ENCODE measurements at places on chromosomes 12 and 14.
A peak's percentile ranks its signal among the peaks of the same experiment; 100 is the strongest.

DNA sequence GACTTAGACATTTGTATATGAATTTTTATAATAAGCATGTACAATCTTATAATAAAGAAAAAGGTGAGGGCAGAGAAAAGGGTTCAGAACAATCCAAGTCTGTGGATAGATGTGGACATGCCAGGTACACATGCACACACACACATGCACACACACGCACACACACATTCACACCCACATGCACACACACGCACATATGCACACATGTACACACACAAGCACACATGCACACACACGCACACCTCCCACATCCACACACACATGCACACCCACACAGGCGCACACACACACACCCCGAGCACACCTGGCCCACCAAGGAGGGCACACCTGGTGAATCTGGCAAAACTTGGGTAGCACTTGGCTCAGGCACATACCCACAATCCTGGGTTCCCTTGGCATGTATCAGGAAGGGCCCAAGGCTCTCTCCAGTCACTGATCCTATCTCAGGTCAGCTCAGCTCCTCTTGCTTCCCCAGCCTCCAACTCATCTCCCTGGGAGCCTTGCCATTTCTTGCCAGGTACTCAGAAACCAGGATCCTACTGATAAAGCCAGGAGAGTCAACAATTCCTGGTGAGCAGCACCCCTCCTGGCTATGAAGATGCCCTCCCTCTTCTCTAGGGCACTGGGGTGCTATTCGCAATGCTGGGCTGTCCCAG, 18.6 kb upstream of the TMEM106C start:
- no peak for DNase-seq

GRCh38 chr12:47773062-47773857, at the start of gene SLC48A1:
Gene SLC48A1, plus strand, starts transcription at chr12:47773238. Its CDS starts 67 bp downstream, at chr12:47773305.
- DNase-seq = peak; percentile 70

GRCh38 chr12:120500581-120500980, 4.7 kb downstream of the DYNLL1 start:
- DNase-seq = no peak

DNA sequence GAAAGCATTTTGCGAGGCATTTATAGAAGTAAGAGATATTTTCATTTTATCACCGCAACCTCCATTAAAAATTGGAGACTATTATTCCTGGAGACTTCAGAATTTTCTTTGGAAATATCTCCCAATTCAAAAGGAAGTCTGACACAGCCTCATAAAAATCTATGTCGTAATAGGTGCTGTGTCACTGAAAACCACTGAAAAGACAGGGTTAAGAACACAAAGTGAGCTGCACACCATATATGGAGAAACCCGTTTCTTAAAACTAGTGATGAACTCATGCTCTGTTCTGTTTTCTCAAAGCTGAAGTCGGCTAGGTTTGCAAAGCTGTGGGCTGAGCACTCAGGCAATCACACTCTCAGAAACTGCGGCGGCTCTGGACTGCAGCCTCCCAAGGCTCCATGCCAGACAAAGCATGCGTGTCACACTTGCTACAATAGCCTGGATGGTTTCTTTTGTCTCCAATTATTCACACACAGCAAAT, at the start of gene GLIPR1:
Gene GLIPR1 (plus strand): TSS at position 287 of the 481 bp plus-strand sequence. CDS start 126 bp downstream, at position 413.
- peak; percentile 13 for DNase-seq

GRCh38 chr12:22628228-22628627, 3.3 kb downstream of the ETNK1 start:
- no peak for DNase-seq

- DNase-seq = no peak
Observed at GRCh38 chr12:81176796-81177195, 98.9 kb downstream of the ACSS3 start.

GRCh38 chr14:64846319-64846718, 33.4 kb downstream of the SPTB start:
- DNase-seq = no peak

- no peak for DNase-seq
Observed at GRCh38 chr14:55545779-55546178, 34.2 kb upstream of the KTN1 start.

- no peak for DNase-seq
Observed at GRCh38 chr12:76848132-76848531, 30.7 kb downstream of the CSRP2 start.

DNA sequence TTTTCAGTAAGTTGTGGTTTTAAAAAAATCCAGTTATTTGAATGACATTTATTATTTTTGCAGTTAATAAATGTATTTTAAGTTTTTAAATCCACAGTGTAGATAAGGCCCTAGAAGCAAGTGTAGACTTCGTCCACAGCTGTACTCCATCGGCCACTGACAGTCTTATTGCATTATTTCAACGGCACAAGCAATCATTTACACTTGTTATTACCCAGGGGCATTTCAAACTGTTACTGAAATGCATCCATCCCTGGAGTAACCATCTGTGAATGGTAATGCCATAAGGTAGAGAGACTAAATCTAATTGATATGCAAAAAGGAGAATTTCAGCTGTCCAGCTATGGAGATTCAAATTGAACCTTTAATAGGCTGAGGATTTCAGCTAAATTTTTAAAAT, 48.4 kb downstream of the BICD1 start:
- no peak for DNase-seq

GRCh38 chr14:31084385-31084784, 58.2 kb upstream of the STRN3 start:
- no peak for DNase-seq

- DNase-seq = no peak
Observed at GRCh38 chr12:28802706-28803438, 346.2 kb upstream of the FAR2 start.

DNA sequence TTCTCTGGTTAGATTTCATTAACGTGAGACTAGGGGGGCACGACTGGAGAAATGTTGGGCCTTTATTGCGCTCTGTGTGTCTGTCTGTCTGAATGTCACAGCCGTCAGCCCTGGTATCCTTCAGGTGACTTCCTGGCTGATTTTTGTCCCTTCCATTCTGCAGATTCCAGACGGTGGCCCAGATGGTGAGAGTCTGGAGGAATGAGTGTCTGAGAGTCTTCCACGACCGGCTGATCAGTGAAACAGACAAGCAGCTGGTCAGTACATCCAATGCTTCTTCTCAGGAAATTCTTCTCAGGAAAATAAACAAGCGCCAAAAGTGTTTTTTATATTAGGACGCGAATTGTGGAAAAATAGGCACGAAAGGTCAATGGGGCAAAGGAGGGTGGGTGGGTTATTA, 93.5 kb downstream of the CCDC92 start:
- no peak for DNase-seq

- DNase-seq = no peak
Observed at GRCh38 chr12:105451211-105451610, 120.7 kb downstream of the C12orf75 start.

GRCh38 chr12:32083489-32083888, 23.2 kb upstream of the BICD1 start:
- no peak for DNase-seq

GRCh38 chr14:67002994-67003753, 186.1 kb upstream of the GARIN2 start:
- no peak for DNase-seq

DNA sequence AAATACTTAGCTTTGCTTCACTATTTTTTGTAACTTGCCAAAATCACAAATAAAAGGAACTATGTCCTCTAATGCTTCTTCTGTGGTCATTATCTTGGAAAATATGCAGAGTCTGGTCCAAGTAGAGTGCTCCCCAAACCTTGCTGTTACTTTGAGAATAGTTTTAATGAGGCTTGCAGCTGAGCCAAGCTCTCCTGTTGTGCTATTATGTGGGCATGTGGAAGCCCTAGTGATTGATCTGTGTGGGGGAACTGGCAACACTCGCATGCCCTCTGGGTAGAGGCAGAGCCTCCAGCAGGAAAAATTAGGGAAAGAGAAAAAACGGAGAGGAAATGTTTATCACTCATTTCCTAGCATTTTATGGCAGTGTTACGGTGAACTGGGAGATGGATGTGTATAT, 473.1 kb downstream of the EGLN3 start:
- DNase-seq = peak; percentile 45

GRCh38 chr14:22653012-22653621, 9.0 kb upstream of the OR6J1 start:
- peak; percentile 20 for DNase-seq

DNA sequence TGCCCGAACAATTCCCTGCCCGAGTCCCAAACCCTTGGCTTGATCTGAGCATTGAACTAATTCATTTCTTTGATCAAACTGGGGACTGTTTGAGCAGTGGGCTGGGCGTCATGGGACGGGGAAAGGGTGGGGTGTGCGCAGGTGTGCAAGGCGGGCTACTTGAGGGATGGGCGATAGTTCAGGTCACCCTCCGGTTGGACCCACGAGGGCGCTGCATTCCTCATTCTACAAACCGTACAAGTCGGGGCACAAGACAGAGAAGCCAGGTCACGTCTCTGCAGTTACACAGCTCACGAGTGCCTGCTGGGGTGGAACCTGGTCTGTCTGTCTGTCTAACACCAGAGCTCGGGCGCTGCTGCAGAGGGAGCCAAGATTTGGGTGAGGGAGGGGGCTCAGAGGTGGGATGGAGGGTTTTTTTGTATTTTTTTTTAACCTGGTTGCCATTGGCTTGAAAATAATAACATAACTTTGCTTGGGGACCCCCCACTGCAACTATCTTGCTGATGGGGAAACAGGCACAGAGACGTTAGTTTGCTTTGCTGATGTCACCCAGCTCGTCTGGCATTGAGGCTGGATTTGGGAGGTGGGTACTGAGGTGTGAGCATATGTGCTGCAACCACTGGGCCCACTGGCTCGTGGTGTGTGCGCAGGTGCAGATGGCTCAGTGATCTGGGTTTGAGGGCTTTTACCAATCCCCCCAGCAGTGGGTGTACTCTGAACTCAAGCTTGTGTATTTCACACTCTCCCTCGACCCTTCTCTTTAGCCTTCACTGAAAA, 7.6 kb upstream of the RTL1 start:
- DNase-seq = no peak

DNA sequence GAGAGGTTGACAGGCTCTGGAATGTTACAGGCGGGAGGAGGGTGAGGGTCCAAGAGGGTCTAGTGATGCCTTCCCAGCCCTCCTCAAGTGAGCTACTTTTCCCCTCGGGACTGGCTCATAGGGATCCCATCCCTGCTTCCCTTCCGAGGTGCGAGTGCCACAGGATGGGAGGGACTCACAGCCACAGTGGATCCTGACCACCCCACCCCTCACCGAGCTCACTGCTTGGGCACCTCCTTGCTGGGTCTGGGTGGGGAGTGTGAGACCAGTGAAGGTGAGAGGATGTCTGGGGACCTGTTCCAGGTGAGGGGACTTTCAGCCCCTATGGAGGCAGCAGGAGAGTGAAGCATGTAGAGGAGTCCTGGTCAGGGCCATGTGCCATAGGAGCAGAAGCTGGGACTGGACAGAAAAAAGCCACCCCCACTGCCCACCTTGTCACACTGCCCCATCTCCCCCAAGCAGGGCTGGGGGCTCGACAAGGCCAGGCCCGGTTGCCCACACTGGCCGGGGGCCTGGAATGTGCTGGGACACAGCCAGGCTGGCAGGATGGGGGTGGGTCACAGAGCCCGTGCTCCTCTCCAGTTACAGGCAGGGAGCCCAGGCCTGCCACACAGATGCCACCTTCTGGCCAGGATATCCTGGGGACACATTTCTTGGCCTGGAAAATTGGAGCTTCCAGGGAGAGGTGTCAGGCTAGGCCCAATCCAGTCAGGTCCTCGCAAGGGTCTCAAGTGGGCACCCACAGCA, 1.7 kb upstream of the TNS2 start:
- DNase-seq = peak; percentile 53

GRCh38 chr12:52023182-52023975, 16.6 kb downstream of the TAMALIN start:
- peak; percentile 85 for DNase-seq

DNA sequence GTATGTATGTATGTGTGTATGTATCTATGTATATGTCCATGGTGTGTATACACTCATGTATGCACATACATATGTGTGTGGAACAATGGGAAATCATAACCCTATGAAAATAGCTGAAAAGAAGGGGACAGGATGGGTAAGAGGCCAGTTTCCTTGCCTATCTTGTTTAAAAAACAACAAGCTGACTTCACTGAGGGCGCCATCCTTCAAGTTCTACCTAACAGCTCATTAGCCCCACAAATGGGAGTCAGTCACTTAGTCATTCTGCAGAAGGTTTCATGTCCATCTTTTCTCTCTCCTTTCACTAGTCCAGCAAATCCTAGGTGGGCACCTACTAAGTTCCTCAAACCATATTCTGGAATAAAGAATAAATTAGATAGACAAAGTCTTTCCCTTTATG, 14.7 kb downstream of the STON2 start:
- no peak for DNase-seq

DNA sequence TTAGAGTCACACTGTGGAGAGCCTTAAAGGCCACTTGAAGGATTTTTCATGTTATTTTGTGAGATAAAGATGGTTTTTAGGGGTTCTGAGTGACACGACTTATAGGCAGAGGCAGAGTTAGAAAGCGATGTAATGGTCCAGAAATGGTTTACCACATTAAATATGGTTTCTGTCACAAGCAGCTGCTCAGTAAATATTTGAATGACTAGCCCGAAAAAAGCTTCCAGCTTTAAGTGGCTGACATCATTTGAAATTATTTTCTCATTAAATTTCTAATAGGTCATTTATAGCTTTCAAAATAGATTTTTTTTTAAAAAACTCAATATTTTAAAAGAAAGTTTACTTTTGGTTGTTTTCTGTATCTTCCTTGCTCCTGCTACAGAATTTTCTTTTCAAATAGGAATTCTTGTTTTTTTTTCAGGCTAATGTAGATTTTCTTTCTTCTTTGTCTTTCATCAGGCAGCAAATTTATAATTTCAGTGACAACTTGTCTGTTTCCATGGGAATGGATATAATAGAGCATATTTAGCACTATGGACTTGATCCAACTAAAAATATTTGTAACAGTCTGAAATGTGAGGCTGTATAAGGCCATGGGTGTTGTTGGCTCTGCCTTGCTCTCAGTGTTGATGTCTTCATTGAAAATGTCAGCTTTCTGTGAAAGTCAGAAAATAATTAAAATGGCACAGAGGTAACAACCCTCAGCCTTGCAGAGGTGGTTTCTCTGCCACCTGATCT, 700.0 kb downstream of the TMTC2 start:
- no peak for DNase-seq

GRCh38 chr14:54867011-54867410, 35.6 kb downstream of the GCH1 start:
- DNase-seq = no peak

DNA sequence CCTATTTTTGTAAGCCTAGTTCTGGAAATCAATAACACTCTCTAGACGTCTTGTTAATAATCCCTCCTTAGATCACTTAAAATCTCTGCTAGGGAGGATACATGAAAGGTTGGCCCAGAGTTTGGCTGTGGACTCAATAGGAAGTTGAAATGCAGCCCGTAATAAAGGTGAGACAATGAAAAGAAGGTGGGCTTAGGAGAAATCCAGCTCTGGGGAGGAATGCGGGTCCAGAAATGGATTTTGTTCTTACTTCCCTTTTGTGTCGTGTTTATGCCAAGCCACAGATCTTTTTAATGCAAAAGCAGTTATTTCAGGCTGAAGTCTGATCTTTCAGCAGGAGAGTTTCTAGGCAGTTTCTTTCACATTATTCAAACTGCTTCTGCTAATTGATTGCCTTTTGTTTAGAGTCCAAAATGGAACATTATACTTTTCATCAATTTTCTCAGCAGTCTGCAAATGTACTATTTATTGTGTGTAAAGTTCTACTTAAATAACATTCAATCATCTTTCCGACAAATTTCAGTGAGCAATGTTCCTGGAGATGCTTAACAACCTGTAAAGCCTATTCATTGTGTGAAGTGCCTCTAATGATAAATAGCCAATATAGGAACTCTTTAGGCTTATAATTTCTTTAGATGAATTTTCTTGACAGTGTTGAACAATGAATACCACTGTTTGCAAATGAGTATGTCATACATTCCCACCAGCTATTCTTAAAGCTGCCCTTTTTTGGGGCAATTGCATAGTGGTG, 252.9 kb upstream of the KRR1 start:
- no peak for DNase-seq

- no peak for DNase-seq
Observed at GRCh38 chr14:76963372-76963771, 65.1 kb downstream of the IRF2BPL start.

Measured in amygdala (tissue), 56 donors.